ENCODE measurements at places on chromosomes 11 and 22.

- DNase-seq = no peak
Measured at GRCh38 chr11:35160246-35160824, 21.4 kb downstream of the CD44 start.

GRCh38 chr11:76962583-76963416 lies 71.4 kb upstream of the B3GNT6 start:
- no peak for DNase-seq

DNA sequence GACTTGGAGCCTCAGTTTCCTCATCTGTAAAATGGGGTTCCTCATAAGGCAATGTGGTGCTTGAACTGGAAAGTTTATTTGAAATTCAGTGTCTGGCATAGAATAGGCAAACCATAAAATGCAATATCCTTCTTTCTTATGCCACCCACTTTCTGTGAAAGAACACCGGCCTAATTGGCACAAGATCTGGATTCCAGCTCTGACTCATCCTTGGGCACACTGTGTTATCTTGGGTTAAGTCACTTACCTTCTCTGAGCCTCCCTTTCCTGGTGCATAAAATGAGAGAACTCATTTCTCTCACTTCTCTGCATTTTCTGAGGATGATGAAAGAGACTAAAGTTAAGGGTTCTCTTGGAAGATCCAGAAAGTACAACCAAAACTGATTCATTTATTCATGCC lies 5.1 kb downstream of the INSC start:
- no peak for DNase-seq

- DNase-seq = no peak
Measured at GRCh38 chr11:81915045-81915444, 818.6 kb downstream of the FAM181B start.

- DNase-seq = no peak
Measured at GRCh38 chr11:9386086-9386485, 1.6 kb downstream of the IPO7 start.

DNA sequence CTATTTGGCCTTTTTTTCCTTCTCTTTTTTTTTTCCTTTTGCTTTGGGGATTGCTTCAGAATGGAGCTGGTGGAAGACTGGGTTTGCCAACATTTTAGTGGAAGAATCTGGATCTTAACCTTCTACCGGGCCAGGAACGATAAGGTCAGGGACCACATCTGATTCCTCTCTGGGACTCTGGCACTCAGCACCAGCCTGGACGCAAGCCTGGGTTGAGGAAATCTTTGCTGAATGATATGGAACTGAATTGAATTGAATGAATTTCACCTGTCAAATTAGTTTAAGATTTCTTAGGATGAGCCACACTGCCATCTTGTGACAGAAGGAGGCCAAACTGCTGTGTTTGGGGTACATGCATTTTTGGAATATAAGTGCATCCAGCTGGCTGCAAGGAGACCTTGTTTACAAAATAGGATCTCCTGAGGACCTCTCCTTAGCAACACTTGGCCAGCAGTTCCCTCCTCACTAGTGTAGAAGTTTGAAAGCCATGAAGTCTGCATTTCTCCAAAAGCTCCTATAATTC lies 30.4 kb downstream of the TPBGL start:
- no peak for DNase-seq

Data from stimulated activated CD8-positive, alpha-beta memory T cell treated with anti-CD3 and anti-CD28 coated beads, Interleukin-15, amount 100 ng/mL, for 24 hours (primary cell).